ENCODE measurements at places on chromosomes 5 and 9.

- no peak for DNase-seq
These were observed 102.4 kb upstream of the PARP8 start for GRCh38 chr5:50564079-50564478.

- no peak for DNase-seq
These were observed 155.4 kb downstream of the GOLPH3 start for GRCh38 chr5:32018476-32019436.

DNA sequence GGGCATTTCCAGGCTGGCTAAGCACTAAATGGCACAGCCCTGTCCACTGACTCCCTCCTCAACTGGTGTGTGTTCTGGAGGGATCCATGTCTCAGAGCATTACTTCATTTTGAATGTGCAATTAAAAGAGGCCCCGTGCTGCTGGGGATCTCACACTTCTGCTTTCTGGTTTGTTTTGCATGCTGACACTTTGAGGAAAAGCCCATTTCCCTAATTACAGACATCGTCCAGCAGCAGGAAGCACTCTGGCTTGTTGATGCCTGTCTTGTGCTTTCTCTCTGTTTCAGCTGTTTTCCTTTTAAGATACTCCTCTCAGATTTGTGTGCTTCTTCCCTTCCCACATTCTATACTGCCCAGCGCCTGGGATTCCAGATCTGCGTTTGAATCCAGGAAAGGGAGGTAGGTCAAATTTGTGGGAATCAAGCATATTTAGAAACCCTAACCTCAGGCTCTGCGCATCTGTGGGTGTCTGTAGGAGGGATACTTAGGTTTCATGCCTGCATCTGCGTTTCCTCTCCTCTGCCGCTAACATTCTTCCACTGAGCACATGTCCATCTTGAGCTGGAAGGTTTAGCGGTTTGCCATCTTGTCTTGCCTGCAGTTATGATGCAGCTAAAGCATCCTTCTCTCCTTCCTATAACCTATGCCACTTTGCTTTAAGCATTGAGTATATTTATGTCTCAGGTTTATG, 25.7 kb downstream of the SYK start:
- DNase-seq, result no peak

DNA sequence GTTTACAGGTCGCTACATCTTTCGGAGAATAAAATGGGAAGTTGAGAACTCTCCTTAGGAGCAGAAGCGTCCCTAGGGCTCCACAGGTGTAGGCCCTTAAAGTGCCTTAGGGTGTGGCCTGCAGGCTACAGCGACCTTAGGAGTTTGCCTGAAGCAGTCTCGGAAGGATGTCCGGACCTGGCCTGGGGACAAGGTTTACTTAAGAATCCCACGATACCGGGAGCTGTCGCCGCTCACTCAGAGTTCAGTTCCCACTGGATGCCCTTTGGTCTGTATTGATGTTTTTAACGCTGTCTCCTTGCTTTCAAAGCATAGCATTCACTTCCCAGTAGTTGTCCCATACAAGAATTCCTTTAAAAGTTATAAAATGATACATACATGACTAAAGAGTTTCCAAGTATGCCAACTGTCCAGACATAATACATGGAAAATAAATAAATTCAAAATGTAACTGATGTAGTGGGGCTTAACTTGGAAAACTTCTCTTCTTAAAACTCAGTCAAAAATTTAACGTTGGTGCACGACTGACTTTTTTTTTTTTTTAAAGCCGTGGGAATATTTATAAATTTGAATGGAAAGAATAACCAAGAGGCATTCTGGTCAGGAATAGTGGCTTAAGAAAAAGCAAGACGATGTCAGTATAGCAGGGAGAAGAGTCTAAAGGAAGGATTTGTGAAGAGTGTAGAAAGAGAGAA, 848 bp downstream of the RAD50 start:
- DNase-seq, result no peak

DNA sequence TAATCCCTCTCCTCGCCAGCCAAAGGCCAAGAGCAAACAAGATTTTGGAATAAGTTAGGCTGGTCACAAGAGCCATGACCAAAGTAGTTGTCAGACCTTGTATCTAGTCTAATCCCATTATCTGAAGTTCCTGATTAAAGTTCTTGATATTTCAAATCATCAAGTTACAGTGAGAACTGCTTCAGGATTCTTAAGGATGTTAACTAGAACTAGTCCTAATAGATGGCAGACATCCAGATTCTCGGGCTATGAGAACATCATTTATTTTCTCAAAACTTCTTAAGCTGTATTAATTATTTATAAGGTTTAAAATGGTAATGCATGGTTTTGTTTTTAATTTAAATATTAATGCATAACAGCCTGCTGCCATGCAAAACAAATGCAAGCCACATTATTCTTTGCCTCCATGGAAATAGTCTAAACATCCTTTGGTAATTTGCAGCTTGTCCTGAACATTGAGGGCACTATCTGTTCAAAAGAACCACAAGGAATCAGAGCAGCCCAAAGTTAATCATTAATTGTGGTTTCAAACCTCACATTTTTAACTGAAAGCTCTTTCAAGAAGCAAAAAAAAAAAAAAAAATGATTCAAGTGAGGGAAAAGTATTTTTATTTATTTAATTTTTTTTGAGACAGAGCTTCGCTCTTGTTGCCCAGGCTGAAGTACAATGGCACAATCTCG, 95.1 kb downstream of the TTC39B start:
- no peak for DNase-seq

DNA sequence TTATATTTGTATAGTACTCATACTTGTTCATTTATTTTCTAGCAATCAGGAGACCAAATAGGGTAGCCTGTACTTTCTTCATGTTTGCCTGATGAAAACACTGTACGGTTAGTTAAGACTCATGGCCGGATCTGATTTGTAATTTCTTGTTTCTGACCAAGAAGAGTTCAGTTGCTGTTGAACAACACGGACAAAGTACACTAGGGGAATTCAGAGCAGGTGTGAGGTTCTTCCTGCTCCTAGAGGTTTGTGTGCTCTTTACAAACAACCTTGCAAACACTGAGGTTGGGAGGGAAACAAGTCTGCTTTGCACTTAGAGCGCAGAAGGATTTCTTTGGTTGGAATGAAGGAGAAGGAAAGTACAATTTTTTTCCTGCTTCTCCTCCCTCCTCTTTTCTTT, 69.7 kb downstream of the TRIO start:
- DNase-seq, result no peak

- DNase-seq, result no peak
These were observed 116.8 kb downstream of the RGS3 start for GRCh38 chr9:113580041-113580953.

DNA sequence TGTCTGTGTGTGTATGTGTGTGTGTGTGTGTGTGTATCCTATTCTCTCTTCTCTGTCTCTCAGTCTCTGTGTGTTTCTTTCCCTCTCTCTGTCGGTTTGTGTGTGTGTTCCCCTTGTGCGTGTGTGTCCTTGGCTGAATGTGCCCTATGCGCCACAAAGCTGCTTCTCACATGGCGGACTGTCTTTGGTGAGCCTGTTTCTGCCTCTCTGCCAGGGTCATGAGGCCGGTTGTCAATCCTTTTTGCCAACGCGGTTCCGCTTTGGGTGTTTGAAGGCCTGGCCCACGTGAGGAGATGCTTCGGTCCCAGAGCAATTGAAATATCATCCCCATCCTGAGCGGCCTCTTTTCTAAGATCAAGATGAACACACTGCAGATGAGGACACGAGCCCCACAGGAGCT, 476.0 kb downstream of the SPATA31A7 start:
- no peak for DNase-seq

DNA sequence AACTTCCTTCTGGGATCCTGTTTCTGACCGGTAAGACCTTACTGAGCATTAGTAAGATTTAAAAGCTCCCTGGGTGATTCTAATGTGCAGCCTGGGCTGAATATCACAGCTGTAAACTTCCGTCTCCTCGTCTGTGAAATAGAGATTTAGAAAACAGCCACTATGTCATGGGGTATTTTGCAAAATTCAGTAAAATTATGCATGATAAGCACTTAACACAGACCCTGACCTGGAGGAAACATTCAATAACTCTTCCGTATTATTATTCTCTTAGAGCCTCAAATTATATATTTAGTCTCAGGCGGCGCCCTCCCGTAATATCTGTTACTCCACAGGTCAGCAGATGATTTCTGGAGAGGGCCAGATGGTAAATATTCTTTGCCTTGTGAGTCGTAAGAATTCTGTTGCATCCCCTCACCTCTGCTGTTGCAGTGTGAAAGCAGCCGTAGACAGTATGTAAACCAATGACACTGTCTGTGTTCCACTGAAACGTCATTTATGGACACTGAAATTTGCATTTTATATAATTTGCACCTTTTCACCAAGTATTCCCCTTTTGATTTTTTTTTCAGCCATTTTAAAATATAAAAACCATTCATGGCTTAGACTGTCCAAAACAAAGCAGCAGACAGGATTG, 39.2 kb upstream of the RARS1 start:
- DNase-seq, result no peak

- DNase-seq, result no peak
These were observed 855 bp downstream of the MCC start for GRCh38 chr5:113487416-113487780.

- no peak for DNase-seq
These were observed 25.8 kb downstream of the NOTCH1 start for GRCh38 chr9:136520053-136520540.

DNA sequence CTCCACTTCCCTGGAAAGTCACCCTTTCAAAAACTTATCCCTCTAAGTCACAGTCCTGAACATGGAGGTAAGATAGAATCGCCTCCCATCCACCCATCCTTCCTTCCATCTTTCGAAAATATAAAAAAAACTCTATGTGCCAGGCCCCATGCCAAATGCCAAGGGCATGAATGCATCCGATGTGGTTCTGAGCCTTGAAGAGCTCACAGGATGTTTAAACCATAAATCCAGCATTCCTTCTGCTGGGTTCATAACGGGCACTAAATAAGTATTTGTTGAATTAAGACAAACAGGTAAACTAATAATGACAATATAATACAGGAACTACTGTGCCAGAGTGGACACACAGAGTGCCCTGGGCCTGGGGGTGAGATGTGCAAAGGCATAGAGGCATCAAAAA, 147.3 kb downstream of the TTLL11 start:
- DNase-seq, result no peak

GRCh38 chr5:78511121-78511906, 137.3 kb downstream of the LHFPL2 start:
- no peak for DNase-seq

- no peak for DNase-seq
These were observed 4.5 kb downstream of the OBP2A start for GRCh38 chr9:135550344-135550918.

GRCh38 chr5:135048286-135048685, 14.3 kb upstream of the PITX1 start:
- no peak for DNase-seq

DNA sequence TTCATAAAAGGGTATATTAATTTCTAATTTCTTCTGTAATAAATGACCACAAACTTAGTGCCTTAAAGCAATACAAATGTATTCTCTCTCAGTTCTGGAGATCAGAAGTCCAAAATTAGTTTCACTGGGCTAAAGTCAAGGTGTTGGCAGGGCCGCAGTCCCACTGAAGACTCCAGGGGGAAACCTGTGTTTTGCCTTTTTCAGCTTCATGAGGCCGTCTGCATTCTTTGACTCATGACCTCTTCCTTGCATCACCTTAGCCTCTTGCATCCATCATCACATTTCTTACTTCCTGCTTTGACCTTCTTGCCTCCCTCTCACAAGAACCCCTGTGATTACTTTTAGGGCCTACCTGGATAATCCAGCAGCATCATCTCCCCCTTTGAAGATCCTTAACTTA, 42.0 kb upstream of the ALDH1B1 start:
- DNase-seq, result no peak

DNA sequence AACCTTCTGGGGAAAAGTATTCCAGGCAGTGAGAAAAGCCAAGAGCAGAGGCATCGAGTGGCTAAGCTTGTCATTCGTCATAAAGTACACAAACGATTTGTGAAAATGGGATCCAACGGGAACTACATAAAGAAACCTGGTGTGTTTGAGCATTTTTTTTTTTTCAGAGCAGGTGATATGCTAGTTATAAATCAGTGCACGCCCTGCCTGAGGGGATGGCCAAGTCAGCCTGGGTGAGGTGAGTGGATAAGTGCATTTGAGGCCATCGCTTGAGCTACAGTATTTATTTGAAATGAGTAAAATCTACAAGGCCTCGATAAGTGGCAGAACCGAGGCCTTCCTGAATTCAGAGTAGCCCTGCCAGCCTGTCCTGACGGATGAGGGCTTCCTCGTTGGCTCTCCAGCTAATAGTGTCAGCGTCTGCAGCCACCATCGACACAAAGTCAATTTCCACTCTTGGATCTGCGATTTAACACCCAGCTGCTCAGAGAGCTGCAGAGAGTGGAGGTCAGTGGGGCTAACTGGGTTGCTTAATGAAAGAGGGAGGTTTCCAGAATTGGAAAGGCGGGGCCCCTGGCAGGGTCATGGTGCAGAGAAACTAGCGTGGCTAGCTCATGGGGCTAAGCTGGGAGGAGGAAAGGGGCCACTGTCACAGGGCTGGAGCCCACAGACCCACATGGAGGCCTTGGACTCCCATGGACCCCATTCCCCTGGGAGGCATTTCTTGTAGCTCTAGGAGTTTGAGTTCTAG, 27.3 kb downstream of the PPARGC1B start:
- DNase-seq, result no peak

DNA sequence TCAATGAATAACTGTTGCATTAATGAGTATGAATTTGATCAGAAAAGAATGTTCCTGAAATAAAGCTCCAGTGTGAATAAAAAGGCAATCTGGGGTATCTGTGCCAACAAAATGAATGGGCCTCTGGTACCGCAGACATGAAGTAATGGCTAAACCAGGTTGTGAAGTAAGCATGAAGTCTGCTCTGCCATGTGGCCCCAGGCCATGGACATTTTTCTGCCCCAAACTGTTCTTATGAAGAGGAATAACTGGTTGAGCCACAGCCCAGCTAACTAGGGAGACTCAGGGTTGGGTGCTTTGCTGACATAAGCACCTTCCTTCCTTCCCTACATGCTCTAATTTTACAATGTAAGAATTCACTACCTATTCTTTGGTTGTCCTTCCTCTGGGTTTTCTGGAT, 147.4 kb upstream of the LRRTM2 start:
- no peak for DNase-seq

DNA sequence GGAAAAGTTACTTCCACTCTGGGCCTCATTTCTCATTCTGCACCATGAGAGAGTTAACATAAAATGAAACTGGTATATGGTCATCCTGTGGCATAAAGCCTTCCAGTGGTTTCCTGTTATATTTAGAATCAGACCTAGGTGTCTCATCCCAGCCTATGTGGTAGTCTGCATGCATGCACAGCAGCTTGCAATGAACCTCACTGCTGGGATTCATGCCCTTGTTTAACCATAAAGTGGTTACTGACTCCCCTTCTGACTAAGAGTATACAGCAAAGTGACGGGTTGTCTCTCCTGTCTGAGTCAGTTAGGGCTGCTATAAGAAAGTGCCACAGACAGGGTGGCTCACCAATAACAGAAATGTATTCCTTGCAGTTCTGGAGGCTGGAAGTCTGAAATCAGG, 14.7 kb upstream of the TDRD7 start:
- DNase-seq, result no peak

DNA sequence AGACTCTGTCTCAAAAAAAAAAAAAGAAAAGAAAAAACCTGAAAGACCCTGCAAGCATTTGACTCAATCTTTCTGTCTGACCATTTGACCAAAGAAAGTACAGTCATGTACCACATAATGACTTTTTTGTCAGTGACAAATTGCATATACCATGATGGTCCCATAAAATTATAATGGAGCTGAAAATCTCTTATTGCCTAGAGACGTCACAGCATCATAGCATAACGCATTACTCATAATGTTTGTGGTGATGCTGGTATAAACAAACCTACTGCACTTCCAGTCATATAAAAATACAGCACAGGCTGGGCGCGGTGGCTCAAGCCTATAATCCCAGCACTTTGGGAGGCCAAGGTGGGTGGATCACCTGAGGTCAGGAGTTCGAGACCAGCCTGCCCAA, 10.5 kb downstream of the ECM2 start:
- no peak for DNase-seq

GRCh38 chr9:76720245-76720644, 44.0 kb upstream of the PCA3 start:
- no peak for DNase-seq

Measured in skeletal muscle cell (primary cell).